ENCODE measurements at places on chromosomes 7 and 10. TPM values are rescaled to one million over a fixed set of nuclear protein-coding genes. Genes with fewer than 3 reads are reported as not detected.
A peak's percentile ranks its signal among the peaks of the same experiment; 100 is the strongest.

- no peak for DNase-seq
These were observed 322.0 kb downstream of the FRMD4A start for GRCh38 chr10:14008740-14009080.

Gene TFR2
- 0.06 TPM for polyA plus RNA-seq

Gene NPC1L1
- polyA plus RNA-seq, result 0.42 TPM

GRCh38 chr10:126137562-126138221 lies 241.3 kb downstream of the FANK1 start:
- DNase-seq, result no peak

DNA sequence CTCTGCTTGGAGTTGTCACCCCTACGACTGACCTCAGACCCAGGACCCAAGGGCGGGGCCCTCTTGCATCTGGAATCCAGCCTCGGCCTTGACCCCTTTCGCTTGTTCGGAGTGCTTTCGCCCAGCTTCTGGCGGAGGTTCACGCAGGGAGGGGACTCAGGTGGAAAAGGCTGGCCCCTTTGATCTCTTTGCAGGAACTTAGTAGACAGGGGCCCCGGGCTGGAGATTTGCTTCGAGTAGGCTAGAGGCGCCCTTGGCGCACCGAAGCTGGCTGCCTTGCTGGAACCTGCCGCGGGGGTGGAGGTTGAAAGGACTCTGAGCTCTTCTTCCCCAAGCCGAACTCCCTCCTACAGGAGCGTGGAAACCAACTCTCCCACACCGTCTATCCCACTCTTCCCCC lies 255.1 kb downstream of the OTUD1 start:
- no peak for DNase-seq

GRCh38 chr10:123848564-123849457 lies 42.8 kb downstream of the CPXM2 start:
- DNase-seq, result no peak

Gene MYPN
- 2.6 TPM for polyA plus RNA-seq

DNA sequence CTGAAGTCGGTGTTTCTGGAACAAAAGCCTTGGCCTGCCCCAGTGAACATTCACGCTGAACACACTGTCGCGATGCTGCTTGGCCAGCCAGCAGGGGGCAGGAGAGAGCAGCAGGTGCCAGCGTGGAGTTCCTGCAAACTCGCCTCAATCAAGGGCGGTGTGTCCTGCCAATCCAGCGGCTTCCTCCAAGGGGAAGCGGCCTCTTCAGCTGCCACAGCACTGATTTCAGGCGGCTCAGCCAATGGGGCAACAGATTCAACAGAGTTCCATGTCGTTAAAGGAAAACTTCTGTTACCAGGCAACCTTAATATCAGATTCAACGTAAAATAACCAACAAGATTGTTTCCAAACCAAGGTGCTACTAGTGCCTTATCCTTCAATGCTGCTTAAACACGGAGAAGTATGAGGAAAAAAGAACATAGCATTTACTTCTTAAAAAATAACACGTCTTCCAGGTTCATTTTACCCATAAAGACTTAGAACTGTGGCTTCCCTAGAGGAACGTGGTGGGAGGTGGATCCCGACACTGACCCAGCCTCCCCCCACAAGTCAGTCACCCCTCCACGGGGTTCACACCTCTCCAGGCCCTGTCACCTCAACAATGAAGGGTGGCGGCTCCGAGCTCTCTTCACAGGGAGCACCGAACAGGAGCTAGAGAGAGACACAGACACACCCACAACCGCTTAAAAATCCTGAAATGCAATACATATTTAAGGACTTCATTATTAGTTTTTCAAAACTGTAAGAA lies 178.2 kb downstream of the DIP2C start:
- peak; percentile 87 for DNase-seq
